ENCODE measurements at places on chromosomes 3 and 15. TPM values are rescaled to one million over a fixed set of nuclear protein-coding genes. Genes with fewer than 3 reads are reported as not detected.

FAM174B gene
- total RNA-seq: 3.2 TPM

SNTN gene
- not detected for total RNA-seq

SMCO1 gene
- not detected for total RNA-seq

KLHL40 gene
- not detected for total RNA-seq

GLDN gene
- not detected for total RNA-seq

PARP6 gene
- total RNA-seq: 7.5 TPM

BCL2A1 gene
- 0.35 TPM for total RNA-seq

ILDR1 gene
- 1.9 TPM for total RNA-seq

TMEM89 gene
- not detected for total RNA-seq

NUP210 gene
- total RNA-seq: 0.21 TPM

RTP1 gene
- total RNA-seq: not detected

HDC gene
- not detected for total RNA-seq

C3orf85 gene
- total RNA-seq: not detected

CMTM8 gene
- 7.8 TPM for total RNA-seq

GOLGA6D gene
- total RNA-seq: not detected

MAGI1 gene
- 4.3 TPM for total RNA-seq

PCOLCE2 gene
- 0.56 TPM for total RNA-seq

KLF15 gene
- total RNA-seq: 0.63 TPM

RAMAC gene
- total RNA-seq: 29.5 TPM

AMOTL2 gene
- 65.5 TPM for total RNA-seq

MCF2L2 gene
- total RNA-seq: 0.28 TPM

DNAJC13 gene
- total RNA-seq: 20.2 TPM

PRR20G gene
- total RNA-seq: not detected

METTL6 gene
- 19.7 TPM for total RNA-seq

ADGRG7 gene
- total RNA-seq: not detected

CAND2 gene
- total RNA-seq: 1.4 TPM

RTP4 gene
- 0.07 TPM for total RNA-seq

A4GNT gene
- not detected for total RNA-seq

LRRK1 gene
- total RNA-seq: 7.0 TPM

GPR149 gene
- total RNA-seq: not detected

SYNM gene
- 0.74 TPM for total RNA-seq

RASGRP1 gene
- total RNA-seq: 0.85 TPM

MIX23 gene
- 35.0 TPM for total RNA-seq

GRM7 gene
- not detected for total RNA-seq

TLR9 gene
- total RNA-seq: 0.07 TPM

LSAMP gene
- total RNA-seq: 0.14 TPM

GRAMD2A gene
- total RNA-seq: 10.2 TPM

SLC24A5 gene
- total RNA-seq: not detected

CFAP20DC gene
- 9.4 TPM for total RNA-seq

FBXO40 gene
- not detected for total RNA-seq

NANOGP8 gene
- total RNA-seq: not detected

ALG3 gene
- total RNA-seq: 82.5 TPM

IL16 gene
- total RNA-seq: 0.42 TPM

GADL1 gene
- total RNA-seq: not detected

MYO5C gene
- total RNA-seq: 21.0 TPM

FES gene
- 1.8 TPM for total RNA-seq

FGF7 gene
- total RNA-seq: 0.14 TPM

SLC38A3 gene
- not detected for total RNA-seq

GOLGA6B gene
- not detected for total RNA-seq

SNRPA1 gene
- total RNA-seq: 71.4 TPM

GP5 gene
- total RNA-seq: not detected

DAZL gene
- not detected for total RNA-seq

BMF gene
- 0.78 TPM for total RNA-seq
